ENCODE measurements at places on chromosomes 3 and 15.

- no peak for DNase-seq
Measured at GRCh38 chr15:30001602-30002001, 81.2 kb upstream of the GOLGA8J start.

GRCh38 chr15:78347586-78348543 lies 7.7 kb downstream of the CRABP1 start:
- no peak for DNase-seq

GRCh38 chr3:177598097-177598833 lies 401.0 kb upstream of the TBL1XR1 start:
- no peak for DNase-seq

DNA sequence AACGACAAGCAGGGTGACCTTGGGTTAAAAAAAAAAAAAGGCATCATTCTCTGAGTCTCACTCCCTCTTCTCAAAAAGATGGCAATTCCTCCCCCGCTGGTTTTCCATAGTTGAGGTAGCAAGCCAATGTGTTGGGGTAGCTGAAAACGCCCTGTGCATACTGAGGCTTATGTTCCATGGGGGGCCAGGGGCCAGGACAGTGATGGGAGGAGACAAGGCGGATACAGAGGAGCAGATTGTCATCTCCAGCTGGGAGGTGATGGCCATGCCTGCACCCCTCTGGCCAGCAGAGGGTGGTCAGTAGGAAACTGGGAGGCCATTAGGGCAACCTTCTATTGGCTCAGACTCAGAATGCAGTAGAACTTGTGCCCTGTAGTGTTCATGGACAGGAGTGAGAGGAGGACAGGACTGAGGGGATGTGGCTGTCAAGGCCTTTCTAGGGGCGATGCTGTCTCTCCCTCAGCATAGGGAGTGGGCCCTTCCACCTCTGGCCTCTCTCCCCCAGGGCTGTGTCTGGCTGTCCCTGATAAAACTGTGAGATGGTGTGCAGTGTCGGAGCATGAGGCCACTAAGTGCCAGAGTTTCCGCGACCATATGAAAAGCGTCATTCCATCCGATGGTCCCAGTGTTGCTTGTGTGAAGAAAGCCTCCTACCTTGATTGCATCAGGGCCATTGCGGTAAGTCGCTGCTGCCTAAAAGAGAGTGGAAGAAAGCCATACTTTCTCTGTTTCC lies 1.9 kb downstream of the TF start:
- DNase-seq, result no peak

DNA sequence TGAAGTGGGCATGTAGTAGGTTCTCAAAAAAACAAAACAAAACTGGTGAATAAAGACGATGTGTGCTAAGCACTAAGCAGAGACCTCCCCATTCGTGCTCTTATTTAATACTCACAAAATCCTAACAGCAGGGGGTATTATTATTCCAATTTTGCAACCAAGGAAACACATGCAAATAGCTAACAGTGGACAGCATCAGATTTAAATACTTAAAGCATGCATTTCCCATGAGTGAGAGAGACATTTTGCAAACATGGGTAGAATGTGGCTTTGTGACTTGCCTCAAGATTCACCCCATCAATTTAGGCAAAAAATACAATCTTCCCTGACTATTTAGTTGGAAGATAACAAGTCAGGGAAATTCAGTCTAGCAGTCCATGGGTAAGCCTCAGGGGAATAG lies 946.2 kb upstream of the CFAP20DC start:
- DNase-seq, result no peak

DNA sequence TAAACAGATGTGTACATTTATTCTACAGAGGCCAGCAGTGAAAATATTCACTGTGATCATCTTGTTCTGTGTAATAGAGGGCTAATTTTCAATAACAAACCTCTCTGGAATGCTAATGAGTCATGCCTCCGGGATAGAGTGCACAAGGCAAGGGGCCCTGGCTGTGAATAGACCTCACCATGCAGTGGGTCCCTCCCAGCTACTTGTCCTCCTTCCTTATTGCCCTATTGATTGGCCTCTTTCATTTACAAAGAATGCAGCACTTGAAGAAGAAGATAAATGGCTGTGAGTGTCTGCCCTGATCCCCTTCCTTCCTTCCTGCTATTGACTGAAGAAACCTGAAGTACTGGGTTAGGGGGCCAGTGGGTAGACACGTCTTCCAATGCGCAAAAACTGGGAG lies 436.3 kb downstream of the WDR72 start:
- no peak for DNase-seq

GRCh38 chr15:51137880-51138430 lies 43.2 kb upstream of the TNFAIP8L3 start:
- no peak for DNase-seq

GRCh38 chr3:148880681-148881080 lies 15.6 kb downstream of the CPA3 start:
- no peak for DNase-seq

DNA sequence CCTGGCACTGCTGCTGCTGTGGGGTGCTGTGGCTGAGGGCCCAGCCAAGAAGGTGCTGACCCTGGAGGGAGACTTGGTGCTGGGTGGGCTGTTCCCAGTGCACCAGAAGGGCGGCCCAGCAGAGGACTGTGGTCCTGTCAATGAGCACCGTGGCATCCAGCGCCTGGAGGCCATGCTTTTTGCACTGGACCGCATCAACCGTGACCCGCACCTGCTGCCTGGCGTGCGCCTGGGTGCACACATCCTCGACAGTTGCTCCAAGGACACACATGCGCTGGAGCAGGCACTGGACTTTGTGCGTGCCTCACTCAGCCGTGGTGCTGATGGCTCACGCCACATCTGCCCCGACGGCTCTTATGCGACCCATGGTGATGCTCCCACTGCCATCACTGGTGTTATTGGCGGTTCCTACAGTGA lies 2.1 kb downstream of the GRM2 start:
- peak; percentile 12 for DNase-seq

GRCh38 chr15:48437178-48437577 lies 105.9 kb downstream of the DUT start:
- DNase-seq, result no peak

DNA sequence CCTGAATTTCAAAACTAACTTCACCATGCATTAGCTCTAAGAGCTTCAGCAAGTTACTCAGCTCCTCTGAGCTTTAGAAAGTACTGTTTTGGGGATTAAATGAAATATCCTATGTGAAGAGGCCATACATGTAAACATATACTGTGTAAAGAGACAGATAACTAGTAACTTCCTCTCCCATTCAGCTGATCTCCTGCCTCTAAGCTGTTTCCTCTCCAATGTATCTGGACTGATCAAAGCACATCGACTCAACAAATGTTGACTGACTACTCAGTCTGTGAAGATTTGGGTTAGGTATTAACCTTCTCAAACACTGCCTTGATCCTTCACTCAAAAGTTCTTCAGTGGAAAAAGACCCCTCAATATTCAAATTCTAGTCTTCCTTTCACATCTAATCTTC lies 82.0 kb downstream of the BOC start:
- DNase-seq, result no peak

DNA sequence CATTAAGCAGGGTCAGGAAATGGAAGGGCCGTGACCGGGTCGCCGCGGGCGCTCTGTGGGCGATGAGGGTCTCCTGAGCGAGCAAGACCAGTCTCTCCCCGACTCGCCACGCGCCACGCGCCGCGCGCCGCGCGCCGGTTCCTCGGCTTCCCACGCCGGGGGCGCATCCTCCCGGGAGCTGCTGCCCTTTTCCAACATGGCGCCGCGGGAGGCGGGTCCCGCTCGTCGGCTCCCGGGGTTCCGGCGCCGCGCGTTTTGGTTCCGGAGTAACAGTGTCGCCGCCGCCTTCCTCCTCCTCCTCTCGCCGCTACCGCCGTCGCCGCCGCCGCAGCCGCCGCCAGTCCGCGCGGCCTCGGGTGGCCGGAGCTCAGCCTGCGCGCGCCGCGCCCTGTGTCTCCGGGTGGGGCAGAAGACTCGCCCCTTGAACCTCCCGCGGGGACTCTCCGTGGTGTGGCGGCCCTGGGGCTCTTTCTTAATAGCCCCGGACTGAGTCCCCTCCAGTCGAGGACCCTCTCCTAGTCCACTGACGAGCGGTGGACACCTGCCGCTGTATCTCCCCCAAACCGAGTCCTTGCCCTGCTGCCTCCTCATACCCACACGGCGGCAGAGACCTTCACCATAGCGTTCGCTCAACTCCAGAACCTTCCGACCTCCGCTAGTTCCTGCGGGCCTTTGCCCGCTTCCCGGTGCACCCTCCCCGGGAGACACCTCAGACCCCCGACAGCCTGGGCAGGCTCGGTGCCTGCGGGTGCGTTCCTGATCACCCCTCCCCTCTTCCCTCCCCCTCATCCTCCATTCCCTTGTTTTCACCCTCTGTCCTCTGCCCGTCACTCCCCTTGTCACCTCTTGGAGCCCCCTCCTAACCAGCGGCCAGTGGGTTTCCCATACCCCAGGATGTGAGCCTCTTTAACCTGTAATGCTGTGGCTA lies at the start of gene MAP2K5:
MAP2K5 (plus strand) TSS at position 284 of the 928 bp plus-strand sequence; CDS start at position 917, 633 bp downstream.
- peak; percentile 69 for DNase-seq

- no peak for DNase-seq
Measured at GRCh38 chr3:59709702-59710553, 660.1 kb upstream of the CFAP20DC start.

GRCh38 chr15:33256874-33257273 lies 53.9 kb upstream of the RYR3 start:
- no peak for DNase-seq

GRCh38 chr3:144273601-144274000 lies 302.0 kb downstream of the DIPK2A start:
- no peak for DNase-seq

GRCh38 chr15:39578851-39579486 lies 1.9 kb upstream of the THBS1 start:
- DNase-seq, result no peak

DNA sequence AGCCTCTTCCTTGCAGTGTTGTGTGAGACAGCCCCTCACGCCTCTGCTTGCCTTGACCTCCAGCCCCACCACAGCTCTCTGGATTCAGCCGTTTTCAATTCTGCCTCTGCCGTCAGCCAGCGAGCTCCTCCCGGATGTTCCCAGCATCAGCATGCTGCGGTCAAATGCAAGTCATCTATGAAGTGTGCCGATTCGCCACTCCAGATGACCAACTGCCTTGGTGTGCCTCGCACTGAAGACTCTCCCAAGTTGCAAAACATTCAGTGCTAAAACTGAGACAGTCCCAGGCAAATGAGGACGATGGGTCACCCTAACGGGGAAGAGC lies 30.6 kb upstream of the RASA2 start:
- DNase-seq, result no peak

DNA sequence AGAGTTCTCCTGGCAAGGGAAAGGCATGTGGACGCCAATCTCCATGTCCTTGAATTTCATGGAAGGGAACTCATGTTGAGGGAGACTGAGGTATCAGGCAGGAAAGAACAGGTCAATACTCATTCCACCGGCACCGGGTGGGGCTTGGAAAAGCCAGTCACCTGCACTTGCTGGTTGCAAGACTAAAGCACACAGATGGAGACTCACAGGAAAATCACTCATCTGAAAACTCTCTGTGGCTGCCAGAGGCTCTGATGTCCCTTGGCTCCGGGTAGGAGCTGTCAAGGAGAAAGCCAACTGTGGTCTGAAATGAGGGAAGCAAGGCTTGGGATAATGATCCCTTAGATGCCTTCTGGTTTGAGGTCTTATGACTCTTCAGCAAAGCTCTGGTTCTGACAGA lies 8.7 kb upstream of the CGNL1 start:
- DNase-seq, result no peak

GRCh38 chr15:68231102-68231818 lies 1.7 kb upstream of the CLN6 start:
- no peak for DNase-seq

GRCh38 chr3:169894110-169894509 lies 17.3 kb upstream of the SAMD7 start:
- DNase-seq, result no peak

GRCh38 chr3:100796556-100796955 lies 87.3 kb downstream of the TFG start:
- no peak for DNase-seq

DNA sequence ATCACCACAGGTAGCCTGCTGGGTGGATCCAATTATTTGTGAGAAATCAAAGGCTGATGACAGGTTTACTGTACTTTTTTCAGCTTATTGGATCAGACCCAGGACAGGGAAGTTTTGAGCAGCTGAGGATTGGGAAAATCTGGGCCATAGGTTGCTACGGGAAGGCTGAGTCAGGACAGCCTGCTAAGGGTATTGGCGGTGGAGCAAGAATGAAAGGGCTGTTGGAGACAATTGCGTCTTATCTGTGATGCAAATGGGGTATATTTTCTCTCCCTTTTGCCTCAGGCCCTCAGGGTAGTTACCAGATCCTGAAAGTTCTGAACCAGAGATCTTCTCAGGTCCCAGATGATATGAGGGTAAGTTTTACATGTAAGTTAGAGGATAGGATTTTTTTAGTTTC lies 317.7 kb downstream of the EDEM1 start:
- no peak for DNase-seq

DNA sequence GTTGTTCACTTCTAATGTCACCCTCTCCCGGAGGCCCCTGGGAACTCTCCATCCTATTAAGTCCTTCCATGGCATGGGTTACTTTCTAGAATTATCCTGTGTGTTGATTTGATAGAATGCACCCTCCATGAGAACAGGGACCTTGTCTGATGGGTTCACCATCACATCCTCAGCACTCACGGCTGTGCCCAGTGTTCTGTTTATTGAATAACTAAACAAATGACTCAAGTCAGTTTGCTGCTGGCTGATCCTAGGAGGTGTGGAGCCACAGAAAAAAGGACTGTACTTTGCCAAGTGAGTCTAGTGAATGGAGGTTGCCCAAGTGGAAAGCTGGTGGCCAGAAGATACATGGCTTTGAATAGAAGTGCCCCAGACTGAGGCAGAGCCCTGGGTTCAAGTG lies 48.5 kb upstream of the RAB6B start:
- DNase-seq, result no peak

GRCh38 chr3:176376531-176376930 lies 820.8 kb downstream of the TBL1XR1 start:
- DNase-seq, result no peak

DNA sequence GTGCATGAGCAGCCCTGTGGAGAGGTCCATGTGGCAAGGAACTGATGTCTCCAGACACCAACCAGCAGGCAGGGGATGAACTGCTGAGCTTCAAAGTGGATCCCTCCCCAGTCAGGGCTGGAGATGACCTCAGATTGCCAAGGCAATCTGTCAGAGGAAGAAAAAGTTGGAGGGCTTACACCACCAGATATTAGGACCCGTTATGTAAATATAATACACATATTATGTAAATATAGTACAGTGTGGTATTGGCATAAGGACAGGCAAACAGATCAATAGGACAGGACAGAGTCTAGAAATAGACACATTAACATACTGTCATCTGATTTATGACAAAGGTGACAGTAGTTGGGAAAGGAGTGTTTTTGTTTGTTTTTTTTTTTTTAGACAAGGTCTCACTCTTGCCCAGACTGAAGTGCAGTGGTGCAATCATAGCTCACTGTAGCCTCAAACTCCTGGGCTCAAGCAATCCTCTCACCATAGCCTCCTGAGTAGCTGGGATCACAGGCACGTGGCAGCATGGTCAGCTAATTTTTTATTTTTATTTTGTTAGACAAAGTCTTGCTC lies 18.0 kb upstream of the RAB7A start:
- no peak for DNase-seq

Measured in GM12891 (cell line).